ENCODE measurements at places on chromosomes 7 and 10. TPM values are rescaled to one million over a fixed set of nuclear protein-coding genes. Genes with fewer than 3 reads are reported as not detected.

Gene CWF19L1
- 33.3 TPM for polyA plus RNA-seq

Gene NUP42
- polyA plus RNA-seq = 82.4 TPM

Gene TMEM213
- polyA plus RNA-seq = 1.3 TPM

Gene OPN4
- polyA plus RNA-seq = not detected

DNA sequence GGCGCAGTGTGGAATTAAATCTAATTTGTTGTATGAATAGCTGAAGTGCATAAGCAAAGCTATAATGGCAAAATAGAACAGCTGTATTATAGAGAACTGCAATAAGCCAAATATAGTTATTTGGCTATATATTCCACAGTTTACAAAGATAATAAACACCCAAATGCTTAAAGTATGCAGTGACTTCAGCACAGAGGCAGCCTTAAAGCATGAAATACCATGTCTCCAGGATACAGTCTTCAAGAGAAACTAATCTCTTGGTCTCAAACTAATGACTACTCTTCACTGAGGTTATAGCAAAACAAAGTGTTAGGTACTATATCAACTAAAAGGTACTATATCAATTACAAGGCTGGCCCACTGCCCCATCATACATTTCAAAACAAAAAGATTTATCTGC lies 48.0 kb downstream of the NT5C2 start:
- H3K27ac ChIP-seq = no peak overlapping the region
- no peak for DNase-seq
- no peaks in the 10 kb centered on the region for H3K36me3 ChIP-seq
- peaks cover 18% of the 10 kb centered on the region for H3K4me1 ChIP-seq
- H3K27me3 ChIP-seq = no peaks in the 10 kb centered on the region

DNA sequence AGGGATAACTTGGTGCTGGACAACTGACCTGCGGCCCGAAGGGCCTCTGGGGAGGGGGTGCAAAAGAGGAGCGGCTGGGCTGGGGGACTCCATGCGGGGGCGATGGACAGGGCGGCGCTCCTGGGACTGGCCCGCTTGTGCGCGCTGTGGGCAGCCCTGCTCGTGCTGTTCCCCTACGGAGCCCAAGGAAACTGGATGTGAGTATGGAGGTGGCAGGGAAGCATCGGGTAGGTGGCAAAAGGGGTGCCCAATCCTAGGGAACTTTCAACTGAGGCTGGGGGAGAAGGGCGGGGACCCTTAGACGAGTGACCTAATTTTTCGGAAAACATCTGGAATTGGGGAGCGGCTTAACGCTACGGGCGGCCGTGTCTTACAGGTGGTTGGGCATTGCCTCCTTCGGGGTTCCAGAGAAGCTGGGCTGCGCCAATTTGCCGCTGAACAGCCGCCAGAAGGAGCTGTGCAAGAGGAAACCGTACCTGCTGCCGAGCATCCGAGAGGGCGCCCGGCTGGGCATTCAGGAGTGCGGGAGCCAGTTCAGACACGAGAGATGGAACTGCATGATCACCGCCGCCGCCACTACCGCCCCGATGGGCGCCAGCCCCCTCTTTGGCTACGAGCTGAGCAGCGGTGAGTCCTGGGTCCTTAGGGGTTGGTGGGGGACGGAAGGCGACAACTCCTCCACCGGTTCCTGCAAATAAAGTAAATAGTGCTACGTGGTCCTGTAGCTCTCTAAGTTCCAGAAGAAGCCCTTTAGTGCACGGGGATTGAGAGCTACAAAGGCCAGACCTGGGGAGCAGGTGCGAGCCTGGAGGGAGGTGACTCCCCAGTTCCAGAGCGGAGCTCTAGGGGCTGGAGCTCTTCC lies 622 bp downstream of the WNT16 start:
- no peak overlapping the region for H3K4me3 ChIP-seq
- H3K36me3 ChIP-seq = no peaks in the 10 kb centered on the region
- no peak for DNase-seq
- H3K4me1 ChIP-seq = peaks cover 13% of the 10 kb centered on the region
- H3K27me3 ChIP-seq = peaks cover 72% of the 10 kb centered on the region

DNA sequence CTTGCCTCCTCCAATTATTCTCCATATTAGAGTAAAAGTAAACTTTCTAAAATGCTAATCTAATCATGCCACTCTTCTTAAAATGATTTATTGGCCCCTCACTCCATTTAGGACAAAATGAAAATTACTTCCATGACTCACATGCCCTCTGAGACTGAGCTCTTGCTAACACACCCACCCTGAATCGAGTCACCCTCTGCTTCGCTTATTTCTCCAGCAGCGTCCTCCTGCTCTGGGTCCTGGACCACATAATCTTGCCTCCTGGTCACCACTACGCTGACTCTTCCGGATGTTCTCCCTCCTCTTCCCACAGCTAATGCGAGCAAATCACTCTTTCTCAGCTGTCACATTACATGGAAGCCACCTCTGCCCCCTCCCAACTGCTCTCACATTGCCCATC lies 384.0 kb upstream of the FZD8 start:
- no peaks in the 10 kb centered on the region for H3K27me3 ChIP-seq
- H3K4me1 ChIP-seq = no peaks in the 10 kb centered on the region
- no peak overlapping the region for H3K4me3 ChIP-seq
- DNase-seq = no peak
- H3K36me3 ChIP-seq = no peaks in the 10 kb centered on the region

Data from left lung (tissue), 14 donors.